Activated naive CD8-positive, alpha-beta T cell treated with anti-CD3 and anti-CD28 coated beads for 36 hours (primary cell): ENCODE measurements at places on chromosomes 1 and 21. TPM values are rescaled to one million over a fixed set of nuclear protein-coding genes. Genes with fewer than 3 reads are reported as not detected.

Gene FCRL5
- total RNA-seq, result 0.31 TPM

- DNase-seq, result no peak
Measured at GRCh38 chr1:67209521-67209920, 43.3 kb downstream of the IL23R start.

DNA sequence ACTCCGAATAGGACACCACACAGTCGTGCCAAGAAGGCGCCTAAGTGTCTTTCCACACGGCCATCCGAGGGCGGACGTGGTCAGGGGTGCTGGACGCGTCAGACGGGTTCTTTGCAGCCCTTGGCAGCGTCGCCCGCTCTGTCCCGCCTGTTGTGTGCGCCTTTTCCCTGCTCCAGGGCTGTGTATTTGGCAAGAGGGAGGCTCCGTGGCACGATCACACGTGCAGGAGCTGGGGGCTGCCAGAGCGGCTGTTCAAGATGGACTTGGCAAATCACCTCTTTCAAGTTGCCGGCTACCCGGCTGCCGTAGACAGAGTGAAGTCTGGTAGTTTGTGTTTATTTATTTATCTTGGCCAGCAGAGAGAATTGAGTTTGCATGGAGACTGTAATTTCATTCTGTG, 31.9 kb downstream of the PRKCZ start:
- no peak for DNase-seq

Gene S100A10
- total RNA-seq, result 235 TPM

GRCh38 chr1:26045722-26046245, at the start of gene SLC30A2:
Gene SLC30A2 (minus strand): TSS chr1:26046118. CDS start chr1:26045896, 222 bp downstream.
- DNase-seq, result peak; percentile 12
